Effector memory CD8-positive, alpha-beta T cell (primary cell): ENCODE measurements at places on chromosomes 2 and 18.

DNA sequence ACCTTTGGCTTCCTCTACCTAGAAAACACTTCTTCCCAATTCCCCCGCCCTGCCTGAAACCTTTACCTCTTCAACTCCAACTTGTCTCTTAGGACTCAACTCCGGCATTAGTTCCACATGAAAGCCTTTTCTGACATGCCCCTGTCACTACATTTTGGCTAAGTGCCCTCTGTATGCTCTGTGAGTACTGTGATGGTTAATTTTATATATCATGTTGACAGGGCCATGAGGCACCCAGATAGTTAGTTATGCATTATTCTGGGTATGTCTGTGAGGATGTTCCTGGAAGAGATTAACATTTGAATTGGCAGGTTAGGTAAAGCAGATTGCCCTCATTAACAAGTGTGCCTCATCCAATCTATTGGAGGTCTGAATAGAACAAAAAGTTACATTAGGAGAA lies 75.6 kb upstream of the NCKAP5 start:
- no peak for DNase-seq

- DNase-seq, result no peak
These were observed 211.0 kb upstream of the SIX2 start for GRCh38 chr2:45220227-45220626.

- no peak for DNase-seq
These were observed 43.6 kb downstream of the FECH start for GRCh38 chr18:57542812-57543427.

GRCh38 chr2:99478632-99479031 lies 11.2 kb downstream of the REV1 start:
- DNase-seq, result no peak

GRCh38 chr18:79524181-79525078 lies 128.7 kb downstream of the NFATC1 start:
- peak; percentile 53 for DNase-seq

DNA sequence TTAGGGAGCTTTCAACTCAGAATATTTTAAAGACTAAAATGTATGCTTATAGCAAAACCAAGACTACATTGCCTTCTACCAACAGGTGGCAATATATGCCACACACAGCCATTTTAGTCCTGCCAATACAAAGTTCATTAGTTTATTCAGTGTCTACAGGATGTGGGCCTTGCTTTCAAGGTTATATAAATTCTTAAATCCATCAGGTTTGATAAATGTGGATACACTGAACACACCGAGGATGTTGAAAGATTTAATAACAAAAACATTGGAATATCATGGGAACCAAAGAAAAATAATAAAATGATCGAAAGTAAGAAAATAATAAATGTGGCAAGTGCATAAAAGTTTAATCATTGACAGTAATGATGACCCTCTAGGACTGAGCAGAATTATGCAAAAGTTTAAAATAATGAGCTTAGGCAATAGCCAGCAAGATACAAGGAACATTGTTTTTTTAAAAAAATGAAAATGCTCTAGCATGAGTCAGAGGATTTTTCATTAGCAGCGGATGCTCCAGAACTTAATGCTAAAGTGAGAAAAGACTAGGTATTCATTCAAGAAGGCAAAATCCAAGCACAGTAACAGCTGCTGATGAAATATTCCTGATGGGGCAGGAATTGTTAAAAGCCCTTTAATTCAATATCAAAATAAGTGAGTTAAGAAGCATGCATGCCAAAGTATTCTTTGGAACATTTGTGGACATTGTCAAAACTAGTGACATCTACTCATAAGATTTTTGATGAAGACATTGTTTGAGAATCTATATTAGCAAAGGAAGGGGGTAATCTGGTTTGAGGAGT lies 14.2 kb downstream of the SCN9A start:
- DNase-seq, result no peak

- no peak for DNase-seq
These were observed 763.9 kb downstream of the TSN start for GRCh38 chr2:122519366-122519765.

GRCh38 chr2:160920791-160921303 lies 239.4 kb upstream of the TANK start:
- DNase-seq, result no peak

DNA sequence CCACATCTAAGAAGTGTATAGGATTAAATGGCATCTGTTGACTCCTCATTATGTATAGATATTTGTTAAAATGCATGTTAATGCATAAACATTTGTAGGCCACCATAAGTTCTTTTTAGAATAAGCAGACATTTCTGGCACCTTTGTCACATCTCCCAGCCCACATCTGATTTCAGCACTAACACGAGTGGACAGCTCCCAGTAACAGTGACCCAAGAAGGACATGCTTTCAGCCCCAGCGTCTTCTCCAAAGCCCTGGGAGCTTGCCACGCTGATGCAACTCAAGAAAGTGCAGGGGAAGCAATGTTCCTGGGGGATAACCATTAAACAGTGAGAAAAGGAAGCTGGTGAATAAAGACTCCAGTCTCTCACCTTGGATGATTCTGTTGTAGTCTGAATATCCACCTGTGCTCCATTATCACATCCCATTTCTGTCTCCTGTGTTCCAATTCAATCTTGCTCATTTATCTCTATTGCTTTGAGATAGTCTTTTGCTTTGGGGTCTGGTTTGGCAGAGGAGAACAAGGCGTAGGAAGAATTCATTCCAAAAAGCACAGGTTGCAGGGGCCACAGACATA lies 182.6 kb upstream of the THSD7B start:
- DNase-seq, result no peak

DNA sequence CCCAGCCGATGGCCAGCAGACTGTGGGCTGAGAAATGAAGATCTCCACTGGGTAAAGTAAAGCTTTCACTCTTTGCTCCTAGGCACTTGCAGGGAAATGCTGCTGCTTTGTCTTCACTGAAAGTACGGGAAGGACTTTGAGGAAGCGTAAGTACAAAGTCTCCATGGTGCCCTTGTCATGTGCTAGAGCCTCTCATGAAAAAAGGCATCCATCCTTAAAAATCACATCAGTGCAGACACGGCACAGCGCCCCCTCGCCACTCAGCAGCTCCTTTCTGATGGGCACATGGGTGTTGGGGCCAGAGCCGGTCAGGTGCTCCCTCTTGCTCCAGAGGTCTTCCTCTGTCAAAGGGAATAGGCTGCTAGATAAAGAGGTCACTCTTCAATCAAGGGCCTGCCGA lies 109.0 kb upstream of the STPG4 start:
- no peak for DNase-seq

DNA sequence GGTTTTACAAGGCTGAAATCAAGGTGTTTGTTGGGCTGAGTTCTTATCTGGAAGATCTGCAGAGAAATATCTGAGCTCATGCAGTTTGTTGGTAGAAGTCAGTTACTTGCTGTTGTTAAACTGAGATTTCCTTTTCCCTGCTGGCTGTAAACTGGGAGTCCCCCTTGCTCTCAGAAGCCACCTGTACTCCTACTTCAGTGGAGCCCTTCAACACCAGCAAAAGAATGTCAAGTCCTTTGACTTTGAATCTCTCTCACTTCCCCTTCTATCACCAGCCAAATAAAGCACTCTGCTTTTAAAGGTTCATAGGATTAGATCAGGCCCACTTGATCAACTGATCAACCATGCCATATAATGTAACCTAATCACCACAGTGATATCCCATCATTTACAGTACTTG lies 252.2 kb upstream of the CDH7 start:
- DNase-seq, result no peak
